ENCODE measurements at places on chromosomes 16 and 17.

DNA sequence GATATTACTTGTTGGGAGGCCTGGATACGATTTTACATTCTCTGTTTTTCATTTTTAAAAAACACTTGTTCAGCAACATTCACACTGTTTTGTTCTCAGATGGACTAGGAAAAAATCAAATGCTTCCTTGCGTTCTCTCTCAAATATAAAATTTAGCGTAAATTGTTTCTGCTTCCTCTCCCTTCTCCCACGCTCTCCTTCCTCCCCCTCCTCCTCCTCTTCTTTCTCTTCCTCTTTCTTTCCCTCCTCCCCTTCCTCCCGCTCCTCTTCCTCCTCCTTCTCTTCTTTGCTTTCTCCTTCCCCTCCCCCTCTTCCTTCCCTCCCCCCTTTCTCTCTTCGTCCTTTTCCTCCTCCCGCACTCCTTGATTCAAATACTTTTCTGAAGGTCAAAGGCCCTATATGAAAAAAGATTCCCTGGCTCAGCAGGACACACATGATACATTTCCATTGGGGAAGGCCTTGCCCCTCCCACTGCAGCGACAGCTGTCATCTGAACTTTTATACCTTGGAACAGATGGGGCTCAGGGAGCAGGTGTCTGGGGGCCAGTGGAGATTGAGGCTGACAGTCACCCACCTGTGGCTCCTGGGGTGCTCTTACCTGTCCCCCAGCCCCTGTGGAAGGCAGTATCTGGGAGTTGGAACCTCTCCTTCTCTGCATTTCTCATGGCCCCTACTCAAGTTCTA lies 99.4 kb upstream of the SDK2 start:
- no peak for DNase-seq

DNA sequence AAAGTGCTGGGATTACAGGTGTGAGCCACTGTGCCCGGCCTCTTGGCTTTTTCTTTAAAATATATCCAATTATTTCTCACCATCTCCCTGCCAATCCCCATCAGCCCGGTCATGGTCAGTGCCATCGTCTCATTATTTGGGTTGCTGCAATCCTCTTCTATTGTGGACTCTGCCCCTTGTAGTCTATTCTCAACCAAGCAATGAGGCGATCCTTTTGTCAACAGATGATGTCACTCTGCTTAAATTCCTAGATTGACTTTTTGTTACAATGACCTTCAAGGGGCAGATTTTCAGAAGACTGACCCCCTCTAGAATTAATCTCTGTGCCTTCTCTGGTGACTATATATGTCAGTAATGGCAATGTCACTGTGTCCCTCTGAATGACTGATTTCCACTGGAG lies 384.7 kb downstream of the UTP18 start:
- no peak for DNase-seq

DNA sequence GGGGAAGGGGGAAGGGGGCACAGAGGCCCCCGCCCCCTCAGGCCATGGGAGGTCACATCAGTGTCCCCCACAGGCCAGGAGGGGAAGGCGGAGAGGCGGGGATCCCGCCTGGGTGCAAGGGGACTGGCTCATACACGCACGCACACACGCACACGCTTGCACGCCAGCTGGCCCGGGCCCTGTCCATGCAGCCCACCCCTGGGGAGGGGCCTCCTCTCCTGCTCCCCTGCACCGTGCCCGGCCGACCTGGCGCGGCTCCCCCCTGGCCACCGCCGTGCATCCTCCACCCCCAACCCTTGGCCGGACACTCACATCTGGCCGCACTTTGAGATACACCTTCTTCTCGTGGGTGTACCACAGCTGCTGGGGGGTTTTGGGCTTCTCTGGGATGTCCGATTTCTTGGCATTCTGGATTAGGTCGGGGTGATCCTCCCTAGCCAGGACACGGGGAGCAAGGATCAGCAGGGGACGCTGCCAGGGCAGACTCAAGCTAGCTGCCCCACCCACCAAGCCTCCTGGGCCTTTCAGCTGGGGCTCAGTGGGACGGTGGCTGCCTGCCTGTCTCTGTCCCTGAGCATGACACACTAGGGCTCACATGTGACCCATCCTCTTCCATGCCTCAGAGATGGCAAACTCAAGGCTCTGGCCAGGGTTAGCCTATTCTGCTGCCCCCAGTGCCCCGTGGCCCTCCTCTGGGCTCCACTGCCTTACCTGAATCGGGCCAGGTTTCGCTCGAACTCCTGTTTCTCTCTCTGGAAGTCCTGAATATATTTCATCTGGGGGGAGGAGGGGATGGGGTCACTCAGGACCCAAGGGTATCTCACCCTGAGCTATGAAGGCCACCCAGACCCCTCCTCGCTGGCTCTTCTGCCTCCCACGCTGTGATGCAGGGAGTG lies 6.7 kb downstream of the UBTF start:
- no peak for DNase-seq

DNA sequence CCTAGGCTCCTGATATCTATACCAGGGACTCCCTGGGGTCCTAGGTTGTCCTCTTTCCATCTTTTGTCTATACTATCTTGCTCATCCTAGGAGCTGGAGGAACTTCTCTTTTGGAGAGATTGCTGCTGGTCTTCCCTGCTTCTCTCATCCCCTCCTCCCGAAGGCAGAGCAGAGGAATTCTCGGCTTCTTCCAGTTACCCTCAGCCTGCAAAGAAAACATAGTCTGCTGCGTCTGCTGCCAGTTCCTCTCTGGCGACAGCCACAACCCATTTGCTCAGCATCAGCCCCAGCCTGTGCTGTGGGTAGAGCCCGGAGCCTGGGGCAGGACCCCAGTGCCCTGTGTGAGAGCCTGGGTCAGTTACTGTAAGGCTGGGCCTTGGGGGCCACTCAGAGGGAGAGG lies 21.5 kb upstream of the DYNLL2 start:
- DNase-seq, result no peak

GRCh38 chr17:7003745-7004144 lies 7.9 kb downstream of the ALOX12 start:
- DNase-seq, result no peak

DNA sequence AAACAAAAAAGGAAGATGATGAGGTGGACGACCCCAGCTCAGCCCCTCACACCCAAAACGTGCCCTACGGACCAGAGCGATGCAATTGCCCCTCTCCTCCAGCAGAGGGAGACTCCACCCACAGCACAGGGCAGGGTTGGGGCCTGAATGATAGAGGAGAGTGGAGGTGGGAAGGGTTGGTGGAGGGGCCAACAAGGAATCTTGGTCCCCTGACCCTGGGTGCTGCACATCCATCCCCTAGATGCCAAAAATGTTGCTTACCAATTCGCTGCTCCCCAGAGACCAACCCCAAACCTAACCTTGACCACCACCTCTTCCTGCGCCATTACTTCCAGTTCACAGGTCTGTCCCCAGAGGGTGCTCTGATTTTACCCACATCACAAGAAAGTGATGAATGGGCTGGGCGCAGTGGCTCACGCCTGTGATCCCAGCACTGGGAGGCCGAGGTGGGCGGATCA lies 12.9 kb downstream of the P2RX5 start:
- DNase-seq, result peak; percentile 55

GRCh38 chr16:1311738-1312466 lies 2.5 kb downstream of the UBE2I start:
- DNase-seq, result no peak

- peak; percentile 21 for DNase-seq
Observed at GRCh38 chr16:81313701-81314602, 810 bp upstream of the GAN start.

GRCh38 chr17:57275071-57275764 lies 18.9 kb downstream of the MSI2 start:
- no peak for DNase-seq

DNA sequence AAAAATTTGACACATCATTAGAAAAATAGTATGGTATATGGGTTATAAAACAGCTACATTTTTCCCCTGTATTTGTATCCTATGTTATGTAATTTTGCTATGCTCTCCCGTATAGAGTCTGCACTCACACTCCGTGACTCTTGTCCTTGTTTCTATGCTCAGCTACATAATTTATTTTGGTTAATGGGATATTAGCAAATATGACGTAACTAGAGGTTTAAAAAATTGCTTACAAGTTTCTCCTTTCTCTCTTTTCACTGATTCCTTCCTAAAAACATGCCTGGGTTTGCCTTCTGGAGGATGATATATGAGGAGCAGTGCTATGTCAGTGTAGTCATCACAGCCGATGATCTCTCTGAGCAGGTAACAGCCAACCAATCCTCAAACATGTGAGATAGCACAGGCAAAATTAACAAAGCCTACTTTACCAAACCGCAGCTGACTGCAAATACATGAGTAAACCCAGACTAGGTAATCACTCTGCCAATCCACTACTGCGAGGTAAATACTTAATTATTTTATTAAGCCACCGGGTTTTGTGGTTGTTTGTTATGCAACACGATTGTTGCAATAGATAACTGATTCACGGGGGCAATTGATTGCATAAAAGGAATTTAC lies 126.9 kb downstream of the KIF2B start:
- no peak for DNase-seq

- DNase-seq, result peak; percentile 17
Observed at GRCh38 chr16:52069866-52070265, 477.1 kb downstream of the TOX3 start.

DNA sequence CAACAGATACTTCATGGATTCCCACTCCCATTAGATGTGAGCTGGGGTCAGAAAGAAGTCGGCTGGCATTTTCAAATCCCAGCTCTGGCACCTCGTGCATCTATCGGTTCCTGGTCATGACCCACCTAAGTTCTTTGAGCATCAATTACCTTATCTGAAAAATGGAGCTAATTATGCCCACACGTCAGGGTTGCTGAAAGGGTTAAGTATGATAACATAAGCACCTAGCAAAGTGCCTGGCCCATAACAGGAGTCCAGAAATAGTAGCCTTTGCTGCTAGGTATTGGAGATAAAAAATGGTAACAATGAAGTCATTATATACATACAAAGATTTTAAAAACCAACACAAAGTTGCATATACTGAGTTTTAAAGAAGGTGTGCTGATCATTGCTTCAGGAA lies 14.1 kb upstream of the GNA13 start:
- DNase-seq, result no peak

DNA sequence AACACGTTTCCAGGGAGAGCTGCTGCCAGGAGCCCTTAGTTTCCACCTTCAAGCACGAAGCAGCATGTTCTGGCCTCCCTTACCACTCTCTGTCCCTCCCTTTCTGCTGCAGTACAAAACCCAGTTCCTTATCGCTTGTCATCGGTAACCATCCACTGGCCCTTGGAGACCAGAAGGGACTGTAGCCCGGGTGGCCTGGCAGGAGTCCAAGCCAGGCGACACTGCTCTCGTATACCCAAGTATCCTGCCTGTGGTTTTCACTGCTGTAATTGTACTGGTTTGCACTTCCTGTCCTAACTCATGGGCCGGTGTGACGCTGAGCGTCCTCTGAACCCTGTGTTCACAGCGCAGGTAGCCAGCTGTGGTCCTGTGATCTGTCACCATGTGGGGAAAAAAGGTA lies 81.1 kb downstream of the MAF start:
- no peak for DNase-seq

- no peak for DNase-seq
Observed at GRCh38 chr16:88550246-88550661, 19.9 kb upstream of the ZC3H18 start.

DNA sequence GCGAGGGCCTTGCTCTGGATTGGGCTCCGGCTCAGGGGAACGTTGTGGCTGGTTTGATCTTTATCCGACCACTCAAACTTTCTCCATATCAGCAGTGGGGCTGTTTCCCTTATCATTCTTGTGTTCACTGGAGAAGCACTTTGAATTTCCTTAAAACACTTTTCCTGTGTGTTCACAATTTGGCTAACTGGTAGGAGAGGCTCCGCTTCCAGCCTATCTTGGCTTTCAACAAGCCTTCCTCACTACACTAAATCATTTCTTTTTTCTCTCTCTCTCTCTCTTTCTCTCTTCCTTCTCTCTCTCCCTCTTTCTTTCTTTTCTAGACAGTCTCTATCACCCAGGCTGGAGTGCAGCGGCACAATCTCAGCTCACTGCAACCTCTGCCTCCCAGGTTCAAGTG lies 43.0 kb downstream of the ABR start:
- no peak for DNase-seq

GRCh38 chr16:69270831-69271230 lies 40.3 kb upstream of the VPS4A start:
- no peak for DNase-seq

DNA sequence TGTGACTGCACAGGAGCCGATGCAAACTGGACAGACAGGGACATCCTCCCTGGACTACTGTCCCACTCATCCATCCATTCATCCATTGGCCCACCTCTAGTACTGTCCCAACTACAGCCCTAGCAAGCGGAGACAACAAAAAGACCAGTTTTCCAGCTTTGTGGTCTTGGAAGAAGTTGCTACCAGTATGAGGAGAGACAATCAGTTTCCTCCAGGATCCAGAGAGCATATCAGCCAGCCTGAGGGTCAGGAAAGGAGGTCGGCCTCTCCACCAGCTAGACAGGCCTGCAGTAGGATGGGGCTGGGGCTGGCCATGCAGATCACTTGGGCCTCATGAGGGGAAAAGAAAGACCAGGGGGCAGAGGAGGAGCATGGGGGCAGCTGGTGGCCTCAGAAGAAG lies 16.8 kb downstream of the KRT33A start:
- DNase-seq, result no peak

DNA sequence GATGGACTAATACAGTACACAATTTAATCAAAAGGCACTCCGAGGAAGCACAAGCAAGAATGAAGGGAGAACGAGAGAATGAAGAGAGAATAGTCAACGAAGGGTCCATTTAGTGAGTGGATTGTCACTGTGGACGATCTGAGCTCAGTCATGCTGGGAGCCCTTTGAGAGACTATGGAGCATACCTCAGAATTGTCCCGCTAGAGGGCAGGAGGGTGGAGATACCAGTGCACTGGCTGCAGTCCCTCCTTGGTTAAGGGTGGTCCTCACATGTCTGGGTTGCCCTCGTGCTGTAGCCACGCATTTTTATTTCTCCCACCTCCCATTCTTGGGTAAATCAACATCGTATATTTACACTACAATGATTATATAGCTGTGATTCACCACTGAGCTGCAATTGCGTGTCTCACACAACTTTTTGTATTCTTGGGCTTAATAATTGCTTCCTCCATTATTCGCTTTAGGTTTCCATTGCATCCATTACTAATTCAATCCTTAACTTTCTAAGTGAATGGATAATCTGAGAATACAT lies 33.2 kb upstream of the FAM20A start:
- no peak for DNase-seq

Data from ELR (cell line).